NCI-H1694 (cell line): ENCODE measurements at places on chromosomes 5 and 9.
A peak's percentile ranks its signal among the peaks of the same experiment; 100 is the strongest.

DNA sequence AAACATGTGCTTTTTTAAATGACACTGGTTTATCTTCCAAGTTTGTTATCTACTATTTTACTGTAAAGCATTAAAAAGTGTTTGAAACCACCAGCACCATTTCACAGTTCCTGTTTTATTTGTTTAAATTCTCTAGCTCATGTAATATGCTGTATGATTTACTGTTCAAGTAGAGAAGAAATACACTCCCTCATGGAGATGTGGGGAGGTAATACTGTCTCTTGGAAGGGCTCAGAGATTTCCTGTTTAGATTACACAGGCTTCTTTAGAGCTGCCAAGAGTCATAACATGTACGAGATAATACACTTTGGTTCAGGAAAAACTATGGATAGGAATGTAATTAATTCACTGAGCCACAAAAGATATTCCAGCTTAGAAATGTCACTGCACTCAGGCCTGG is 135.0 kb upstream of the CCDC152 start:
- DNase-seq, result no peak

DNA sequence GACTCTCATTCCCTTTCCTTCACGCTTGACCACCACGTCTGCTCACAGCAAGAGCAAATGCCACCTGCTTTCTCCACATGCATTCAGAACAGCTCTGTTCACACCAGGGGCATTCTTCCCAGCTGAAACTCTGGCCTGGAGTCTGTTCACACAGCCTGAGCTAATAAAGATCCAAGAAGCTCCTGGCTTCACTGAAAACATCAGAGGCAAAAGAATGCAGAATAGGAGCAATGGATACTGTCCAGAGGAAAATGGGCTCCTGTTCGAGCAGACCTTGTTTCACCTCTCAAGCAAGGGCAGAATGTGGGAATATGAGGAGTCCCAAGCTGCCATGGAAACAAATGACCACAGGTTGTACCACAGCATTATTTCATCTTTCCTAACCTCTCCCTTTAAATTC is 402.7 kb upstream of the TNC start:
- no peak for DNase-seq

DNA sequence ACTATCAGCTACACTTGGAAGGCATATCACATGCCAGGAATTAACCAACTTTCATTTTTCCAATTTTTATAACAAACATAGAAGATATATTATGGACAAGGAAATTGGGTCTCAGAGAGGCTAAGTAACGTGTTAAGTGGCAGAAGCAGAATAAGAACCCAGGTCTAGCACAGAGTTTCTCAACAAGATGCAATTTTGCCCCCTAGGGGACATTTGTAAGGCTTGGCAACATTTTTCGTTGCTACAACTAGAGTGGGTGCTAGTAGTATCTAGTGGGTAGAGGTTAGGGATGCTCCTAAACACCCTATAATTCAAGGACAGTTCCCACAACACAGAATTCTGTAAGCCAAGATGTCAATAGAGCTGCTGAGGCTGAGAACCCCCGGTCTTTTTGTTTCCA is 180.6 kb downstream of the SNCAIP start:
- peak; percentile 59 for DNase-seq

DNA sequence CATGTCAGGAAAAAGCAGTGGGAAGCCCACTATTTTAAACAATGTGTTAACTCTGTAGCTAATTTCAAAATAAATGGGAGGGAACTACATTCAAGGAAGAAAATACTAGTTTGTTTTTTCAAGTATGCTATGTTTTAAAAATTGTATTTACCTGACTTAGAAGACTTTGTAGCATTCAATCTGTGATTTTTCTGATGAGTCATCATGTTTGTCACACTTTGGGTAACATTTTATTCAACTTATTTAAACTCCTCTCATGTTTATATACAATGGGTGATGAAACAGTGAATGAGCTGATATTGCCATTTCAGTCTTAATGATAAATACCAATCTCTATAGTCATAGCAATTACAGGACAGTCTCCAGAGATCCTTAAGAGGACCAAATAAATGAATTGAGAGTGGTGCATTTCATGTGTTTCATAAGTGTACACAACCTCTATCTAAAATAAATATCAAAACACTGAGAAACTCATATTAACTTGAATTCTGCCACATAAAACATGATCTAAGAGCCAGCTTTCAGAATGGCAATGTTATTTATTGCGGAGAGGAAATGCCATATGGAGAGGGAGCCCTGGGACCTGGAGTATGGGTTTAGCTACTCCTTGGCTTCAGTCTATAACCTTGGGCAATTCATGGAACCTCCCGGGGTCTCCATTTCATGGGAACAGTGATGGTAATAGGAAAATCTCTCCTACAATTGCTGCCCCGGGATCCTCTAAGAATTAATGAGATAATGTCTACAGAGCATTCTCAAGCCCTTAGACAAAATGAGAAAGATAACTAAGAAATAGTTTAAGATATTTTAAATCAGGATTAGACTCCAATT is 913.9 kb downstream of the TLE4 start:
- no peak for DNase-seq

DNA sequence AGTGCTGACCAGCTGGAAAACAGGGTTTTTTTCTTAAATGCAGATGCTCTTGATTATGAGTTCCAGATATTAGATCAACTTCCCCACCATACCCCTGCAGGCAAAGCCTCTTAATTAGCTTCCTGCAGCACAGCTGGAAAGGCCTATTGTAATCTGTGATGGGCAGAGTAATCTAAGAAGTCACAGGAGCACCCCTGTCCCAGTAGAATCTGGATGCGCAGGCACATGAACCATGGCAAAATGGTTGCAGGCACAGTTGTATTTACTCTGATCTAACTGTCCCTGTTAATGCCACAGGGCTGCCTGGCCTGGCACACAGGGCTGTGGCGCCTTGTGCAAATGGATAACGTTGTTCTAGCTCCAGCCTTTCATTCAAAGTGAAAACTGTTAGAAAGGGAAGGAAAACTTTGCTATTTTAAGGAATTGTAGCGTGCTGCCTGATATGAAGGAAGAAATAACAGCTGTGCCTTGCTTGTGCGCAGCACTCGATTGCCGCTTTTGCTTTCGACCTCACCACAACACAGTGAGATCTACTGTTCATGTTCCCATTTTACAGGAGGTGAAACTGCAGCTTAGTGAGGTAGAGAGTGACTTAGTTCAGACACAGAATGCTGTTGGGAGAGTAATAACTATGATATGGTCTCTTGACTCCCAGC is 2.3 kb downstream of the TGFBI start:
- DNase-seq, result no peak

GRCh38 chr5:149790276-149790675 is 60.2 kb downstream of the PPARGC1B start:
- no peak for DNase-seq

GRCh38 chr5:136073714-136074529 is 45.1 kb downstream of the TGFBI start:
- no peak for DNase-seq

- no peak for DNase-seq
Observed at GRCh38 chr9:123337971-123338370, 18.0 kb upstream of the CRB2 start.

GRCh38 chr9:68847765-68848164 is 142.7 kb downstream of the PIP5K1B start:
- no peak for DNase-seq

DNA sequence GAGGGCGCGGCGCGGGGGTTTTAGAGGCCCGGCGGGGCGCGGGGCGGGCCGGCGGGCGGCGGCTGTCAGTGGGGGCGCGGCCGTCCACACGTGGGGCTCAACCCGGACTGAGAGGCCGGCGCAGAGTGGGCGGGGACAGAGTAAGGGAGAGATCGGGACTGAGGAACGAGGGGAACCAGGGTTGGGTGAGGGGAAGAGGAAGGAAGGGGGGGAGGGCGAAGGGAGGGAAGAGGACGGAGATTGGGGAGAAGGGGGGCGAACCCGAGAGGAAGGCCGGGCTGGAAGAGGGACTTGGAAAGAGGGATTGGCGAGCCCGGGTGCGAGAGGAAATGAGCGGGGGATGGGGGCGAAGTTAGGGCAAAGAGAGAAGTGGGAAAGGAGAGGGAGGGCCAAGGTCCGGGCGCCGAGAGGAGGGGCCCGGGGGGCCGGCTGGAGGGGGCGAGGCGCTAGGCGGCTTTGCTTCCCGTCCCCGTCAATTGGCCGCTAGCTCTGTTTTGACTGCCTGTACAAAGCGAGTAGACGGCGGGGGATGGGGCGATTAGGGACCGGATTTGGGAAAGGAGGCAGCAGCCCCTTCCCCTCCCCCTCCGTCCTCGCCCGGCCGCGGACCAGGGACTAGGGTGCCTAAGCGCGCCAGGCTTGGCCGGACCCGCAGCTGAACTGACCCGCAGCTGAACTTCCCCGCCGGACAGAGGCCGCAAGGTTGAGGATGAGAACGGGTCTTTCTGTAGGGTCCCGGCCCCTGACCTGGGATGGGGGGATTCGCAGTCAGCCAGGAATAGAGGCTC is 399 bp upstream of the FBN2 start:
- DNase-seq, result no peak

GRCh38 chr5:165000479-165001190 is 1495.2 kb downstream of the MAT2B start:
- no peak for DNase-seq

GRCh38 chr9:34492051-34492450 is 30.7 kb downstream of the ENHO start:
- DNase-seq, result no peak

DNA sequence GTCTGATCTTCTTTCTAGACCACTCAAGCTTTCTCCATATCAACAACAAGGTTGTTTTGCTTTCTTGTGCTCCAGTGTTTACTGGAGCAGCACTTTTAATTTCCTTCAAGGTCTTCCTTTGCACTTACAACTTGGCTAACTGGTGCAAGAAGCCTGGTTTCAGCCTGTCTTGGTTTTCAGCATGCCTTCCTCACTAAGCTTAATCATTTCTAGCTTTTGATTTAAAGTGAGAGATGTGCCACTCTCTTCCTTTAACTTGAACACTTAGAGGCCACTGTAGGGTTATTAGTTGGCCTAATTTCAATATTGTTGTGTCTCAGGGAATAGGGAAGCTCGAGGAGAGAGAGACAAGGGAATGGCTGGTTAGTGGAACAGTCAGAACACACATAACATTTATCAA is 13.4 kb downstream of the AK3 start:
- DNase-seq, result no peak

- DNase-seq, result no peak
Observed at GRCh38 chr5:135724617-135725016, 109.8 kb upstream of the SLC25A48 start.

- DNase-seq, result no peak
Observed at GRCh38 chr5:112412346-112412745, 6.7 kb downstream of the EPB41L4A start.

GRCh38 chr5:67639313-67639712 is 442.7 kb upstream of the CD180 start:
- DNase-seq, result no peak

DNA sequence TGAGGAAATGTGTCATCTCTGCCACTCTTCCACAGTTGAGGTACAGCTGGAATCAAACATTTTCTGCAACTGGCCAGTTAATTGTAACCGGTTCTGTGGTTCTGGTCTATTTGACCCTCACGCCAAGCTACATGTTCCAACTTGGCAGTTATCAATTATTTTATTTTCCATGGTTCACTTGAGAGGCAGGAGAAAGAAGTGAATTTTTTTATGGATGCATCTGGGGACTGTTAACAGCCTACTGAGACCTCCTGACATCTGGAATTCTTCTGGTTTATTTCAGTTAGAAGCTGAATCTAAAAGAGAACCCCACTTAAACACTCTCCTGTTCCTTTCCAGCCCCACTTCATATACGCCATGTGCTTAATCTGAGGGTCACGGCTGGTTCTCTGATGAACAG is 372.3 kb downstream of the DNAH5 start:
- no peak for DNase-seq

- peak; percentile 90 for DNase-seq
Observed at GRCh38 chr5:72295539-72295938, 24.5 kb downstream of the MRPS27 start.
